ENCODE measurements at places on chromosomes 3 and 15.

DNA sequence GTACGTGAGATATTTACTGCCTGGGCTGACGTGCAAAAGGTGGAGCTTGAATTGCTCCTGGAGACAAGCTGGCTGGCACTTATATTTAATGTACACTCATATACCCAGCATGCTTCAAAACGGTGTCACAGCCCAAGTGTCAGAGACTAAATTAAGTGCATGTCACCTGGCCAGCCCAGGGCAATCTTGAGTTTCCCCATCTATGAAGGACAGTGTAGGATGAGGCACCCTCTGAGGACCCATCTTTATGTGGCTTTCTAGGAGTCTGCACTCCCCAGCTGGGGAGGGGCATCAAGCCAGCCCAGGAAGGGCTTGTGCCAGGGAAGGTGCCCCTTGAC is 5.3 kb downstream of the LRRC15 start:
- DNase-seq = no peak

GRCh38 chr15:51044037-51044727 is 50.5 kb downstream of the TNFAIP8L3 start:
- no peak for DNase-seq

DNA sequence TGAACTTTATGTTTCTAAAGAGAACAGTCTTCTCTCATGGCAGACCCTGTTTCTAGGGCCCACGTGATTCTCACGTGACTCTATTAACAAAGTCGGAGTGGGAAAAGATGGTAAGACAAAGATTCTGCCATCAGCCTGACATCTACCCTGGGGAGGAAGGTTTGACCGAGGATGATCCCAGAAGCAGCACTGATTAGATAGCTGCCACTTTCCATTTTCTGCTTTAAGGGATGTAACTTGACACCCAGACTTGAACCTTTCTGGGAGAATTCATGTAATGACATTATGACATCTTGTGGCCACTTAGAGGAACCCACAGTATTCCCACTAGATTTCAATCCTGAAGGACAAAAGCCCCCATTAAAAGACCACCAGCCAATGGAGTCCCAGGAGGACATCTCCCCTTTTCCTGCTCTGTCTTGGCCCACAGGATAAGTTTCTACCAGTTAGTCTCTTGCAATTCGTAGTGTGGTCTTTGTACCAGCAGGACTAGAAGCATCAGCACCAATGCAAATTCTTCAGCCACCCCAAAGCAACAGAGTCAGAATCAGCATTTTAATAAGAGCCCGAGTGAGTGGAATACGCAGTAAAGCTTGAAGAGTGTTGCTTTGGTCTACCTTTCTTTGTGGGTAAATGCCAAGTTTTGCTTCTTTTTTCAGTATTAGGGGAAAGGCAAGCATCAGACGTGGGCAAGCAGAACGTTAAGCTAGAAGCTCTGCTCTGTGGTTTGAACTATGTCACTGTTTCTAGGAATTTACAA is 480.5 kb upstream of the PROK2 start:
- no peak for DNase-seq

DNA sequence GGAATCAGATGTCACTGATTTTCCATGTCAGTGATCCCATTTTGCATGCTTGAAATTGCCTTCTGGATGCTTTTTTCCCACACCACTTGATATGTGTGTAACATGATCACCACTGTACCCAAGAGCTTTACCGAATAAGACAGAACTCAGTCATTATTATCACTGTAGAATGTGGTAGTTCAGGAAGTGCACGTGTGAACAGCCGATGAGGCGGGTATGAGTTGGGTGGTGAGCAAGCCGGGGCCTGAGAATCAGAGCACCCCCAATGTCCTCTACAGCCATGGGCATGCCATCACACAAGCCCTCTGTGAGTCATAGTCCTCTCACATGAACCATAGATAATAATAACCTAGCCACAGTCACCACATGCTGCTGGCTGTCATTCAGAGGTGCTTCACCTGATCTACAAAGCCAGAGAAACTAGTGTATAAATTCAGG is 470.8 kb downstream of the SOX2 start:
- no peak for DNase-seq

GRCh38 chr3:159796226-159796625 is 192.4 kb upstream of the IL12A start:
- DNase-seq = no peak

All from NCI-H1417 treated with DMSO at 0.1 percent for 48 hours (cell line).